ENCODE measurements at places on chromosomes 5 and 9. TPM values are rescaled to one million over a fixed set of nuclear protein-coding genes. Genes with fewer than 3 reads are reported as not detected.

Gene SV2C
- 0.08 TPM for polyA plus RNA-seq

Gene WDR38
- polyA plus RNA-seq, result 0.22 TPM

Gene GFI1B
- 0.52 TPM for polyA plus RNA-seq

Gene WNT8A
- 0.15 TPM for polyA plus RNA-seq

Gene CEL
- polyA plus RNA-seq, result 4.7 TPM
